Stimulated activated CD4-positive, alpha-beta T cell treated with anti-CD3 and anti-CD28 coated beads, Interleukin-1b, Interleukin-23, amount 100 ng/mL, for 4 hours (primary cell): ENCODE measurements at places on chromosomes 13 and 19.

DNA sequence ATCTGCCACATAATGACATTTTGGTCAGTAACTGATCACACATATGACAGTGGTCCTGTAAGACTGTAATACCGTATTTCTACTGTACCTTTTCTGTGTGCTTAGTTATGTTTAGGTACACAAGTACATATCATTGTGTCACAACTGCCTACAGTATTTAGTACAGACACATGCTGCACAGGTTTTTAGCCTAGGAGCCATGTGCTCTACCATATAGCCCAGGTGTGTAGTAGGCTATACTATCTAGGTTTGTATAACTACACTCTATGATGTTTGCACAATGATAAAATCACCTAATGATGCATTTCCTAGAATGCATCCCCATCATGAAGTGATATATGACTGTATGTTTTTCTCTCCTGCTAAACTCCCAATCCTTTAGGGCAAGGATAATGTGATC, 61.2 kb upstream of the MIR17HG start:
- DNase-seq = no peak

GRCh38 chr19:47094557-47095475, 18.8 kb downstream of the ZC3H4 start:
- peak; percentile 12 for DNase-seq

- DNase-seq = no peak
Measured at GRCh38 chr19:39154629-39155100, 29.1 kb downstream of the PAK4 start.

DNA sequence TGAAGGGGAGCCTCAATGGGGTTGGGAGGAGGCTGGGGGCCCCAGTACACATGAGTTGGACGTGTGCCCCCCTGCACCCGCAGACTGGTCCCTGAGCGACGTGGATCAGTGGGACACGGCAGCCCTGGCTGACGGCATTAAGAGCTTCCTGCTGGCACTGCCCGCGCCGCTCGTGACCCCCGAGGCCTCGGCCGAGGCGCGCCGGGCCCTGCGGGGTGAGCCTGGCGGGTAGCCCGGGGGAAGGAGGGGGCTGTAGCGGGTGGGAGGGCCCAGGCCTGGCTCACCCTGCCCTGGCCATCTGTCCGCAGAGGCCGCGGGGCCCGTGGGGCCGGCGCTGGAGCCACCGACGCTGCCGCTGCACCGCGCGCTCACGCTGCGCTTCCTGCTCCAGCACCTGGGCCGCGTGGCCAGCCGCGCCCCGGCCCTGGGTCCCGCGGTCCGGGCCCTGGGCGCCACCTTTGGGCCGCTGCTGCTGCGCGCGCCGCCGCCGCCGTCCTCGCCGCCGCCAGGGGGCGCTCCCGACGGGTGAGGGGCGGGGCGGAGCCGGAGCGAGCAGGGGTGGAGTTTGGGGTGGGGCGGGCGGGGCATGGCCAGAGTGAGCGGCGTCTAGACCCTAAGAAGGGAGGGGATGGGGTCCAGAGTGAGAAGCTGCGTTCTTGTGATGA, 8.1 kb downstream of the PIK3R2 start:
- peak; percentile 83 for DNase-seq

GRCh38 chr19:38977445-38978325, 2.1 kb upstream of the FBXO17 start:
- no peak for DNase-seq

GRCh38 chr19:50555450-50556281, 12.6 kb downstream of the LRRC4B start:
- DNase-seq = no peak

GRCh38 chr13:29978211-29978610, 127.8 kb upstream of the UBL3 start:
- no peak for DNase-seq

DNA sequence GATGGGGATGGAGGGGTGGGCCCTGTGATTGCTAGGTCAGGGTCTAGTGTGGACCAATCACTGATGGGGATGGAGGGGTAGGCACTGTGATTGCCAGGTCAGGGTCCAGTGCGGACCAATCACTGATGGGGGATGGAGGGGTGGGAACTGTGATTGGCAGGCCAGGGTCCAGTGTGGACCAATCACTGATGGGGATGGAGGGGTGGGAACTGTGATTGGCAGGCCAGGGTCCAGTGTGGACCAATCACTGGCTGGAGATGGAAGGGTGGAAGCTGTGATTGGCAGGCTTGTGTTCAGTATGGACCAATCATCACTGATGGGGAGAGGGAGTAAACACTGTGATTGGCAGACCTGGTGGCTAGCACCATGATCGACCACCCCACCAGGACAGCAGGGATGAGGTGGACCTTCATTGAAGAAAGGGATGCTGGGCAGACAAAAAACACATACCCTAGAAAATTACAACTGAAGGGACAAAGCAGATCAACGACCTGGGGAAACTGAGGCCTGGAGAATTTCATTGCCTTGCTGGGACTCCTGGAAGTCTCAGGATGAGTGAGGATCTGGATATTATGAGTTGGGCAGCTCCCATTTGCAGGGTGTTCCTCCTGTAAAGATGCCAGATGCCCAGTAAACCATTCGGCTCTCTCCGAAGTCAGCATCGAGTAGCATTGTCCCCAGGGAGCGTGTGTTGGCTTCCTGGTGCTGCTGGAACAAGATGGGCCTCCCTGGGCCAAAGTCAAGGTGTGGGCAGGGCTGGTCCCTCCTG, 15.5 kb downstream of the TMPRSS9 start:
- DNase-seq = no peak

DNA sequence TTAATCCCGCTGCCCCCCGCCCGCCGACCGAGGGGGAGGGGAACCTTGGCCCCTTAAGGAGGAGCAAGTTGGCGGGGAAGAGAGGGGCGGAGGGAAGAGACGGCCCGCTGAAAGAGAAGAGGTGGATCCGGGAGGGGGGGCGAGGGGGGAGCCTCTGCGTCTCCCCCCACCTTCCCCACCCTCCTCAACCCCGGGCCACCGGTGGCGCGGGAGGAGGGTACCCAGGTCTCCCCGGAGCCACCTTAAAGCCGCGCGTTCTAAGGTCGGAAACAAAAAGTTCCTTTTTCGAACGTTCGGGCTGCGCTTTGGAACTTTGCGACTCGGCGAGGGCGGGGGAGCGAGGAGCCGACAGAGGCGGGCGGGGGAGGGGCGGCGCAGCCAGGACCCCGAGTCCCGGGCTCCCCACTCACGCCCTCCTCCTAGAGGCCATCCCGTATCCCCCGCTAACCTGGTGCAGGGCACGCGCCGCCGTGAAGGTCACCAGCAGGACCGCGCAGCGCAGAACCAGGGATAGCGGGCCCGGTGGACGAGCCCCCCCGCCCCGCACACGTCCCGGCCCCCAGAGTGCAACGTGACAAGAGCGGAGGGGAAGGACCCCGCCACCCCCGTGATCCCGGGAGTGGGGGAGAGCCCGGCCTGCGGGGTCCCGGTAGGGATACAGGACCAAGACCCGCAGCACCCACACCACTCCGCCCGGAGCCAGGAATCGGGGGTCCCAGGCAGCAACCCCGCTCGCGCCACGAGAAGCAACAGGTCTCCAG, 659 bp downstream of the ERF start:
- DNase-seq = peak; percentile 75

DNA sequence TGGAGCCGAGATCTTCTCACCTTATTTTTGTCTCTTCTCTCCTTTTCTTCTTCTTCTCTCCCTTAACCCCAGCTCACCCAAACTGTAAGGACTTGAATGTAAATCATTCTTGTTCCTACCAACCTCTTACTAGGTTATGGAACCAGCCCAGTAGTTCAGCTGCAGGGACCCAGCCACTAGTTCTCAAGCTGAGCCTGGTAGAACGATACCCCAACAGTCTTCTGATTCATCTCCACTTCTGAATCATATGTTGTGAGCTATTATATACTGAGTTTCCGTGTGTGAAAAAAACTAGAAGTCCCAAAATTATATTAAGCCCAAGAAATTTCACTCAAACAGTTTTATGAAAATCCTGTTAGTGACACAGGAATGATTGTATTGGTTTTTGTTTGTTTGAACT, 67.7 kb downstream of the DCT start:
- no peak for DNase-seq
